Regular cardiac myocyte (primary cell): ENCODE measurements at places on chromosomes 11 and 22. TPM values are rescaled to one million over a fixed set of nuclear protein-coding genes. Genes with fewer than 3 reads are reported as not detected.

Gene PEX16
- 20.3 and 21.4 TPM in 2 replicates for total RNA-seq

Gene BCO2
- total RNA-seq: 0.38 and 2.3 TPM in 2 replicates

Gene FOLR2
- not detected in 2 replicates for total RNA-seq

Gene ZNRD2
- 30.4 and 73.8 TPM in 2 replicates for total RNA-seq

Gene MOGAT2
- total RNA-seq: not detected in 2 replicates
